ENCODE measurements at places on chromosomes 4 and X. TPM values are rescaled to one million over a fixed set of nuclear protein-coding genes. Genes with fewer than 3 reads are reported as not detected.

DNA sequence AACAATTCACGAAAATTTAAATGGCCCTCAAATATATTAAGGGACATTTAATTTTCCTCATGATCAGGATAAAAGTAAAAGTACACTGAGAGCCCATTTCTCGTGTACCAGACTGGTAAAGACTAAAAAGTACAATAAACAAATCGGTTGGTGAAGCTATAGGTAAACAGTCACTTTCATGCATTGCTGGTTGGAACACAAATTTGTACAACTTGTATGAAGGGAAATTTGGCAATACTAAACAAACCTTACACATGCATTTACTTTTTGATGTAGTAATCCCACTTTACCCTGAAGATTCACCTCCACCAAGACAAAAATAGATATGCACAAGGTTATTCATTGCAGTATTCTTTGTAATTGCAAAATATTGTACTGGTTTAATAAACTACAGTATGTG, 31.4 kb upstream of the MBNL3 start:
- H3K27ac ChIP-seq, result no peak overlapping the region
- no peaks in the 10 kb centered on the region for H3K4me1 ChIP-seq
- H3K4me3 ChIP-seq, result no peak overlapping the region
- no peak for DNase-seq
- H3K36me3 ChIP-seq, result no peaks in the 10 kb centered on the region
- H3K27me3 ChIP-seq, result no peaks in the 10 kb centered on the region

DNA sequence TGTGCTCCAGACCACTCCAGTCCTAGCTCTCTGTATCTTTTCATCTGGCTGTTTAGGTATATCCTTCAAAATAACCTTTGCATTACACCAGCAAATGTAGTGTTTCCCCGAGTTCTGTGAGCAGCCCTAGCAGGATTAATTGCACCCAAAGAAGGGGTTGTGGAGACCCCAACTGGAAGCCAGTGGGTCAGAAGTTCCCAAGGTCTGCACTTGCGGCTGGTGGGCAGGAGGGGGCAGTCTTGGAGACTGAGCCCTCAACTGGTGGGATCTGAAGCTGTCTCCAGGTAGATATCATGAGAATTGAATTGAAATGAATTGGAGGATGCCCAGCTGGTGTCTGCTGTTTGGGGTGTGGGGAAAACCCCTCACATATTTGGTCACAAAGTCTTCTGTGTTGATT, 1485.3 kb upstream of the TENM3 start:
- no peak for DNase-seq
- no peaks in the 10 kb centered on the region for H3K4me1 ChIP-seq
- H3K36me3 ChIP-seq, result no peaks in the 10 kb centered on the region
- no peak overlapping the region for H3K27ac ChIP-seq
- no peak overlapping the region for H3K4me3 ChIP-seq
- no peaks in the 10 kb centered on the region for H3K27me3 ChIP-seq

GRCh38 chr4:681736-682451, 7.1 kb downstream of the SLC49A3 start:
- H3K4me1 ChIP-seq, result peaks cover 27% of the 10 kb centered on the region
- H3K27ac ChIP-seq, result no peak overlapping the region
- no peak overlapping the region for H3K4me3 ChIP-seq
- H3K36me3 ChIP-seq, result peaks cover 6% of the 10 kb centered on the region
- no peak for DNase-seq

GRCh38 chr4:131309628-131310027, 1839.5 kb upstream of the PCDH10 start:
- H3K27ac ChIP-seq, result no peak overlapping the region
- no peak overlapping the region for H3K4me3 ChIP-seq
- H3K27me3 ChIP-seq, result no peaks in the 10 kb centered on the region
- no peaks in the 10 kb centered on the region for H3K4me1 ChIP-seq

DNA sequence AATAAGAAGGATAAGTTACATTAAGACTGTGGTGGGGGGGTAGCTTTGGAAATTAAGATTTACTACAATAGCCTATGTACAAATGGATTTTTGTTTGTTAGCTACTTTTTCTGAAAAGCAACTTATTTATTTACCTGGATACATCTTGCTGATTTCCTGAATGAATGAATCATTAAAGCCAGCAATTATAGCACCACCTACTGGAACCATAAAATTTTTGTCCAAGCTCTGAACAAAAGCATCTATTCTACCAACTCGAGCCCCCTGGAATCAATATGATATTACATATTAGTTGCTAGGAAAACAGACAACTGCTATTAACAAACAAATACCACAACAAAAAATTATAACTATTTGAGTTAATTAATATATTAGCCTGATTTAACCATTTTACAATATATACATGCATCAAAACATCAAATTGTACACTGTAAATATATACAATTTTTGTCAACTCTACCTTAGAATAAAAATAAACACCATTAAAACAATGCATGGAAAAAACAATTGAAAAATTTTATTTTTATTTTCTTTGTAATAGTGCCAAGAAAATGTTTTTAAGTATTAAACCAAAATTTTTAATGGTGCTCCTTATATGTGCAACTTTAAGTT, 15.3 kb downstream of the SEPSECS start:
- no peaks in the 10 kb centered on the region for H3K27me3 ChIP-seq
- no peak overlapping the region for H3K27ac ChIP-seq
- no peaks in the 10 kb centered on the region for H3K4me1 ChIP-seq
- no peak overlapping the region for H3K4me3 ChIP-seq

GRCh38 chr4:124722071-124722470, 9.5 kb upstream of the ANKRD50 start:
- H3K4me1 ChIP-seq, result no peaks in the 10 kb centered on the region
- H3K4me3 ChIP-seq, result no peak overlapping the region
- no peaks in the 10 kb centered on the region for H3K36me3 ChIP-seq
- no peaks in the 10 kb centered on the region for H3K27me3 ChIP-seq

- H3K4me3 ChIP-seq, result no peak overlapping the region
- peaks cover 38% of the 10 kb centered on the region for H3K4me1 ChIP-seq
- H3K27ac ChIP-seq, result peak overlapping the region; percentile 96
These were observed 2.8 kb downstream of the CCNG2 start for GRCh38 chr4:77159806-77160205.

DNA sequence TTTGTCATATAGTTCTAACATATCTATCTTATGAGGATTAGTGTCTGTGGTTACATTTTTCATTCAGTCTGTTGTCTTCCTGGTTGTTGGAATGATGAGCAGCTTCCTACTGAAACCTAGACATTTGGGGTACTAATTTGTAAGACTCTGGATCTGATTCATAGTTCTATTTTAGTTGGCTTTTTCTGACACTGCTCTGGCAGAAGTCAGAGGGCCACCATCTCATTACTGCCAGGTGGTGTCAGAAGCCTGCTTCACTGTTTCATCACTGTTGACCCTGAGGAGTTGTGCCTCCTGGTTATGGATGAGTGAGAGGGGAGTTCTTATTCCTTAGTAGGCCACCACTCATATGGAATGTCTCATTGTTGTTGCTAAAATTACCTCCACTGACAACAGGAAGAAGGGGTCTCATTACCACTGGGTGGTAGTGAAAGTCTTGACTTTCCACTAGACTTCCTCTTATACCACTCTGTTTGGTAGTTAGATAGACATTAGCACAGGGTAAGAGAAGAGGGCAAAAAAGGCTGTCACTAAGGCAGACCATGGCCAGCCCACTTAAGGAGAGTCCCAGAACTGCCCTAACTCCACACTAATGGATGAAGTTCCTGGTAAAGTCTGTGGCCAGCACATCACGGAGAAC, 395.2 kb downstream of the SPOCK3 start:
- no peaks in the 10 kb centered on the region for H3K27me3 ChIP-seq
- H3K4me3 ChIP-seq, result no peak overlapping the region
- no peaks in the 10 kb centered on the region for H3K4me1 ChIP-seq
- DNase-seq, result no peak
- H3K27ac ChIP-seq, result no peak overlapping the region
- no peaks in the 10 kb centered on the region for H3K36me3 ChIP-seq

GRCh38 chr4:53912766-53913497, 151.5 kb downstream of the CHIC2 start:
- DNase-seq, result no peak
- H3K4me3 ChIP-seq, result no peak overlapping the region
- no peaks in the 10 kb centered on the region for H3K36me3 ChIP-seq
- no peaks in the 10 kb centered on the region for H3K27me3 ChIP-seq
- H3K27ac ChIP-seq, result no peak overlapping the region
- H3K4me1 ChIP-seq, result peaks cover 3% of the 10 kb centered on the region

DNA sequence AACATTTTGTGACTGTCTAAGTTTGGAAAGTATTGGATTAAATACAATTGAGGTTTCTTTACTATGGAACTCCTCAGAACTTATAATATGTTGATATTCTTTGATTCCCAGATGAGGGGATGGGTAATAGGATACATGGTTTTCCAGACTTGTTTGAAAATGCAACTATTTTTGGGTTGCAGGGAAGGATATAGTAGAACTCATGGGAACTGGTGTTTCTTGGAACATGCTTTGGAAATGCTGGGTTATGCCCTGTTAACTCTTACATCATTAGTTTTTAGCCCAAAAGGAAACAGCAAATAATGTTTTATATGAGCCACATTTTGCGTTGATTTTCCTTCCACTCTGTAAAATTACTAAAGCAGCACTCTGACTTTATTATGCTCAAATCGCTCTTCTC, 41.9 kb downstream of the HPF1 start:
- DNase-seq, result no peak
- H3K27ac ChIP-seq, result no peak overlapping the region
- H3K4me1 ChIP-seq, result no peaks in the 10 kb centered on the region
- no peaks in the 10 kb centered on the region for H3K27me3 ChIP-seq

MAP9 gene
- total RNA-seq, result 7.6 TPM

NLGN3 gene
- total RNA-seq, result 2.8 TPM

SRPX gene
- total RNA-seq, result 86.1 TPM

C4orf36 gene
- not detected for total RNA-seq

FAM53A gene
- total RNA-seq, result 13.3 TPM

JADE3 gene
- 7.8 TPM for total RNA-seq

LRAT gene
- total RNA-seq, result 0.50 TPM

RGN gene
- 8.7 TPM for total RNA-seq

AADAT gene
- total RNA-seq, result 6.3 TPM

All from esophagus muscularis mucosa (tissue), 4 donors.